Ascending aorta (tissue), 2 donors: ENCODE measurements at places on chromosomes 12 and 14.

DNA sequence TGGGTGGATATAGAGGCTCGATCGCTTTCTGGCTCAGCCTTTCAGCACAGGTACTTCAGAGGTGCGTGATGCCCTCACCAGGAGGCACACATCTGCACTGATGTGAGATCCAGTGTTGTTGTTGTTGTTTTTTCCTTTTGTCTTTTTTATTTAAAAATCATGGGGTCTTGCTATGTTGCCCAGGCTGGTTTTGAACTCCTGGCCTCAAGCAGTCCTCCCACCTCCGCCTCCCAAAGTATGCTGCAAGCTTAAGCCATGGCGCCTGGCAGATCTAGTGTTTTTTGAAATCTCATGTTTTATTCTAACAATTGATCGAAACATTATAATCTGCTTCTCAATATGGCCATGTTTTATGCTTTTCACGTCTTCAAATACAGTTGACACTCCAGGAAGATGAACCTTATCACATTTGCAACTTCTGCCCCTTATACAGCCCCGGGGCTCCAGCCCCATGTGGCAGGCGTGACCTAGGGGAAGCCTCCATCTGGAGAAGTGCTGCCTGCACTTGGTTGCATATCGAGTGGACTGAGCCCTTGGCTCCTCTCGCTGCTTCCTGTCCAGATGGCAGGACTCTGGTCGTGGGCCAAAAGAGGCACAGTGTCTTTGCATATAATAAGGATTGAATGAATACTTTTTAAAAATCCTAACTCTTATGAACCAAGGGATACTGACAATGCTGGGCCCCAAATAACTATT is 71.7 kb downstream of the TRAF3 start:
- DNase-seq: peak; percentile 63

DNA sequence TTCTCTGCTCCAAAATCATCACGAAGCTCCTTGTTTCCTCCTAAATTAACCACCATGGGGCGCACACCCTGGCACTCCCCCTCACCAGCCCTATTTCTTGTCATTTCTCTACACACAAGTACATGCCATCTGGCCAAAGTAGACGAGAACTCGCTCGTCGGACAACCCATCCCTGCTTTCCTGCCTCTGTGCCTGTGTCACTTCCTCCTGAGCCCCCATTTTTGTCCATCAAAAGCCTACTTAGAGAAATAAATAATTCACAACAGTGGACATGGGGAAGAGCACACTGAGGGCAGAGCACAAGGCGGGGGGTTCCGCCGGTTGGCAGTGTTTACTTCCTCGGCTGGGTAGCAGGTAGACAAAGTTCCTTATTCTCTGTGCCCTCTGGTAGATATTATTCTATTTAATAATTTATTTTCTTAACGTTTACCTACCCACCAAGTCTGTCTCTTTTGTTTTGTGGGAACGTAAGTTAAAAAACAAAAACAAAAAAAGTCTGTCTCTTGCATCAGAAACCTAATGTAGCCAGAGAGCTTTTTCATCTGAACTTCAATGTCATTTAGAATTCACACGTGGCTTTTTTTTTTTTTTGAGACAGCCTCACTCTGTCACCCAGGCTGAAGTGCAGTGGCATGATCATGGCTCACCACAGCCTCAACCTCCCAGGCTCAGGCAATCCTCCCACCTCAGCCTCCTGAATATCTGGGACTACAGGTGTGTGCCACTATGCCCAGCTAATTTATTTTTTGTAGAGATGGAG is 6.0 kb downstream of the VPS37B start:
- DNase-seq: peak; percentile 50

- DNase-seq: no peak
Observed at GRCh38 chr14:54189748-54190354, 207.0 kb upstream of the CDKN3 start.

- no peak for DNase-seq
Observed at GRCh38 chr14:73718418-73719251, 4.5 kb upstream of the PNMA1 start.

- DNase-seq: no peak
Observed at GRCh38 chr14:104461676-104462449, 117.7 kb upstream of the C14orf180 start.

DNA sequence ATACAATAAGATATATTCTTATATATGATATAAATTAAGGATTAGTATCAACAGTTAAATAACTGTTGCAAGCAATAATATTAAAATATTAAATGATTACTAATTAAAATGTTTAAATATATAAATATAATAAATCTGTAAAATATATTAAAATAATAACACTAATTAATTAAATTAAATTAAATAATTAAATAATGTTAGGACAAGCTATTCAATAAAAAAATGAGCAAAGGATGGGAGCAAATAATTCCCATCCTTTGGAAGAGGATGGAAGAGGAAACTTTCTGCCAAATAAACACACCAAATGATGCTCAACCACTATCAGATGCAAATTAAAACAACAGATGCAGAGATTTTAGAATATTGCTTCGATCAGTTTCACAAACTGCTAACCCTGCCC is 39.4 kb upstream of the BMP4 start:
- no peak for DNase-seq

DNA sequence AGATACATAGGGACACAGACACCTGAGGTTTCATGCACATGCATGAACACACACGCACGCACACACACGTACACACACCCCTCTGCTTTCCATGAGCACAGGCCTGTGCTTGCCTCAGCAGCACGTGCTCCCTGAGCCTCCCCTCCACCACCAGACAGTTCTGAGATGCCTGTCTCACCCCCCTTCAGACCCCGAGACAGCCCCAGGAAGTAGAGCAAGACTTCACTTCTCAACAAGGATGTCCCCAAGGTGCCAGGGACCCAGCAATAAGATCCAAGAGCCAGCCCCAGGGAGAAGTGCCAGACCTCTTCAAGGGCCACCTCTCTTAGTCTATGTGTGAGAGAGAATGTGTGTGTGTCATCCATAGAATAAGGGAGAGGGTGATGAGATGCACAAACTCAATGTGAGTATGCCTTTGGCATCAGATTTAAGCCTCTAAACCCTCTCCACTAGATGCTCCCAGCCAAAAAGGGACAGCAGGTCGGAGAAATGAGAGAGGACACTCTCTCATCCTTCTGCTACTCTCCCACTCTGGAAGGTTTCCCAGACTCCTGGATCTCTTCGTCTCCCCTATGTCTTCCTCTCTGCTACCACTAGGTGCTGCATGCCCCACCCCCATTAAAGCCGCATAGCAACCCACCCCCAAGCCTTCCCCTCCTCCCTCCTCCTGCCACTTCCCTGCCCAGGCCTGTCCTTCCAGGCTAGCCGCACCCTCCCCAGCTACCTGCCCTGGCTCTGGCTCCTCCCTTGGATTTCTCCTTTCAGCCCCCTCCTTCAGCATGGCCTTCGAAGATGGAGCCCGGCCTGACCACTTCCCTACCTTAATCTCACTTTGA is 7.7 kb downstream of the RARG start:
- DNase-seq: no peak

DNA sequence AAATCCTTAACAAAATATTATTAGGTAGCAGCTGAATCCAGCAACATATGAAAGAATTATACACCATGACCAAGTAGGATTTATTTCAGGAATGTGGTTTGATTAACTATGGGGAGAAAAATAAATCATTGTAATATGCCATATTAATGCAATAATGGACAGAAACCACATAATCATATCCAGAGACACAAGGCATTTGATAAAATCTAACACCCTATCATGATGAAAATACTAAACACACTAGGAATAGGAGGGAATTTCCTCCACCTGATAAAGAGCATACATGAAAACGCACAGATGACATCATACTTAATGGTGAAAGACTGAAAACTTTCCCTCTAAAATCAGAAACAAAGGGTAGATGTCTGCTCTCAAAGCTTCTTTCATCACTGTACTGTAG is 238.9 kb downstream of the PHLDA1 start:
- DNase-seq: no peak

GRCh38 chr14:33359288-33359881 is 420.7 kb downstream of the NPAS3 start:
- no peak for DNase-seq

DNA sequence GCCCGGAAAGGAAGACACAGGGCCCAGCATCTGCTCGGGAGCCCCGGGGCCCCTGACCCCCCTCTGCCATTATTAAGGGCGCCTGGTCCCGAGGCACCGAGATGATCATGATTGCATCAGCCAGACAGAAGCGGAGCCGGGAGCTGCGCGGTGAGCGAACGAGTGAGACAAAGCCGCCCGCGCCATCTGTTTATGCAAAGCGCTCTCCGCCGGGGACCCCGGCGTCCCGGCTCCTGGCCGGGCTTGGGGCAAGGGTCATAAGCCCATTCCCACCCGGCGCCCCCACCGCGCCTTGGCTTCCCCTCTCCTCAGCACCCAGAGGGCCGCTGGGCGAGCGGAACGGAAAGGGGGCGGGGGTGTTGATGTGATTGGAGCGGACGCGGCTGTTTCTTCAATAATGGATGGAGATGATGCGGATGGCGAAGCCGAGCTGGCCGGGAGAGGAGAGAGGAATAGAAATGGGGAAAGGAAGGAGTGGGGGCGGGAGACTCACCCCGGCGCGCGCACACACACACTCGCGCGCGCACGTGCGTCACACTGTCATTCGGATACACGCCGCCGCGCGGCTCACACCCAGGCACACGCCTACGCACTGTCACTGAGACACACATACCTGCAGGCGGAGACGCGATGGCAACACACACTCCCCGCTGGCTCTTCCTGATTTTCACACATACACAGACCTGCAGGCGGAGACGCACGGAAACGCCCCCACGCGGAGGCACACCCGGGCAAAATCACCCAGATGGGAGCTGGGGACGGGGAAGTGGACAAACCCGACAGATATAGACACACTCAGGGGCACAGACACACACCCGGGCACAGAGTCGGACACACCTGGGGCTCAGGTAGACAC is 10.7 kb downstream of the STAC3 start:
- DNase-seq: no peak

DNA sequence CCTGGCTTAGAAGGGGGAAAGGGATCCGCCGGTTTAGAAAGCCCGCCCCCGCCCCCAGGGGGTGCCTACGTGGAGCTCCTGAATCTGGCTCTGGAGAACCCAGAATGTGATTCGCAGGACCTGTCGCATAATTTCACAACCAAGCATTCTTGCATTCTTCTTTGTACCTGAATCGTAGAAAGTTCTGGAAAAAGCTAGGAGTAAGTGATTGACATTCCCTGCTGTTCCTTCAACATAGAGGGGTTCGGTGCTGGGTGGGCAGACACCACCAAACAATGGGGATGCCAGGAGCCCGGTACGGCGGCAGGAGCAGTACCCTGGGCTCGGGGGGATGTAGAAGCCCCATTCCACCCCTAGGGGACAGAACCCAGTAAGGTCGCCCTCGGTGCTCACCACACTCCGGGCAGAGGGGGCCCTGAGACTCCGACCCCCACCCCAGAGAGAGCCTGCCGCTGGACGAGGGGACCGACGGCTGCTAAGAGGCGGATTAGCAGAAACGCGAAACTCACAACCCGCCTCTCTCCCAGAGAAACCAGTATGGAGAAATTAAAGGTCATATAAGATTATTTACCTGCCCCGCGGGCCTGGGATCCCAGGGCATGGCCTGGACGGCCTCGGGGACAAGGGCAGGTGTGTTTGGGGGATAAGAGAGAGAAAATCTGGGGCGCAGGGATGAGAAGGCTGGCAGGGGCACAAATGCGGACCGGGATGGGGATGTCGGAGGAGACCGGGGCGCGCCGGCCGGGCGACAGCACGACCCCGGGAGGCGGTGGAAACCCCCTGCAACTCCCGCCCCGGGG is 520 bp downstream of the CSRP2 start:
- DNase-seq: no peak

DNA sequence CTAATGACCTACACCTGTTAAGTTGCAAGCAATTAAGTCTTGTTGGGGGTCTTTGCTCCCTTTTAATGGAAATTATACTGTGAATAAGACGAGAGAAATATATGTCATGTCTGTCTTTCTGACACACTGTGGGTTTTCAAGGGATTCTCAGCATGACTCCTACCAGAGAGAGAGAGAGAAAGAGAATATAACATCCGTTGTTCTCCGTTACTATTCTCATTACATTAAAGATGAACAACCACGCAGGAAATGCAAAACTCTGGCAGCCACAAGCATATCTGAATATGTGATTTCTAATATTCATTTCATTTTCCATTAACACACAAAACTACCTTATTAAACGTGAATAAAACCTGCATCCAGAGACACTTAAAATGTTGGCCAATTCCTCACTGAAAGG is 67.3 kb upstream of the EGLN3 start:
- DNase-seq: no peak

GRCh38 chr12:62575036-62575435 is 108.4 kb downstream of the MON2 start:
- DNase-seq: no peak

GRCh38 chr12:388541-389141 is 479 bp downstream of the KDM5A start:
- no peak for DNase-seq

- DNase-seq: no peak
Observed at GRCh38 chr14:20998674-20999366, at the start of gene SLC39A2. SLC39A2 (plus strand) TSS chr14:20999293; CDS start chr14:20999447, 154 bp downstream.

GRCh38 chr12:130079279-130079678 is 83.0 kb upstream of the FZD10 start:
- no peak for DNase-seq

GRCh38 chr12:67958187-67958586 is 31.1 kb upstream of the IFNG-AS1 start:
- DNase-seq: no peak

GRCh38 chr12:12671850-12672660 is 23.9 kb downstream of the GPR19 start:
- no peak for DNase-seq

- no peak for DNase-seq
Observed at GRCh38 chr12:123958462-123958861, 14.2 kb downstream of the CCDC92 start.

- DNase-seq: no peak
Observed at GRCh38 chr14:100914597-100915021, 11.1 kb upstream of the RTL1 start.

DNA sequence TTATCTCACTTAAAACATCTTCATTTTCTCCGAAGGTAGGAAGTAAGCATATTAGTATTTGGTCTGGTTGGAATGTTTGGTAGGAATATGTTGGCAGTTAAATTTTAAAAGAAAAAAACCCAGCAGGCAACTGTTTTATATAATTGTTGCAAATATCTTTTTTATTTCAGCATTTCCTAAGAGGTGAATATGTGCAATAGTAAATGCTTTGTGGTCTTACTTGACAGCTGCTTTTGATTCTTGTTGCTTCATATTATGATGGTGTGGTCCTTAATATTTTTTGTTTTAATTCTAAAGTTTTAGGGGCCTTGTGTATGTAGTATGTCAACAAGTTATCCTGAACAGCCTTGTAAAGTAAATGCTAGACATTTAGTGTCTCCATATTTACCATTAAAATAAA is 6.3 kb downstream of the TRAFD1 start:
- no peak for DNase-seq

GRCh38 chr12:128798571-128799341 is 25.0 kb downstream of the SLC15A4 start:
- DNase-seq: no peak

DNA sequence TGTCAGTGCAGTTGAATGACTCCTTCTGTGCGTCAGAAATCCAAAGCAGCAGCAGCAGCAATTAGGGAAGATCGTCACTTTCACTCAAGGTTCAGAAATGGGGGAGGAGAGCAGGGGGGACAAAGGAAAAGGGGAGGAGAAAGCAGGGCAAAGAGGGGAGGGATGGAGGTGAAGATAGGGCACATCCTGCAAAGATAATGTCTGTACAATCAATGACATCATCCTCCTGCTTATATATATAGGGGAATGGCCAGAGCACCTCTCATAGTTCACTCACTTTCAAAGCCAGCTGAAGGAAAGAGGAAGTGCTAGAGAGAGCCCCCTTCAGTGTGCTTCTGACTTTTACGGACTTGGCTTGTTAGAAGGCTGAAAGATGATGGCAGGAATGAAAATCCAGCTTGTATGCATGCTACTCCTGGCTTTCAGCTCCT is at the start of gene NTS:
Gene NTS (plus strand): TSS at position 265 of the 431 bp plus-strand sequence. CDS start 109 bp downstream, at position 374.
- DNase-seq: no peak
